ENCODE measurements at places on chromosomes 7 and 10.

DNA sequence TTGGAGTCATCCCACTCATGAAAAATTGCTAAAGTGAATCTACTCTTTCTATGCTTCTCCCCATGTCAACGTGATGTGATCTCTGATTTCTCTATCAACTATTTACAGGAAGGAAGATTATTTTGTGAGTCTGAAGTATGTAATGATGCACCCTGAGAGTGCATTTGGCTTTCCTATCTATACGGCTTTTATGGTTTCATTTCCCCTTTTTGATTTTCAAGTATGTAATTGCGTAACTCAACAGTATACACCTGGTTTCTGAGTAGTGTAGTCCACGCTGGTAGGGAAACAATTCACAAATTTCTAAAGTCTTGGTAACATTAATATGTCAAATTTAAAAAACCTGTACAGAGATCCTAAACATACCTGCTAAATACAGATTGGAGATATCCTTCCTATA is 194.7 kb upstream of the SEMA3A start:
- DNase-seq: no peak

DNA sequence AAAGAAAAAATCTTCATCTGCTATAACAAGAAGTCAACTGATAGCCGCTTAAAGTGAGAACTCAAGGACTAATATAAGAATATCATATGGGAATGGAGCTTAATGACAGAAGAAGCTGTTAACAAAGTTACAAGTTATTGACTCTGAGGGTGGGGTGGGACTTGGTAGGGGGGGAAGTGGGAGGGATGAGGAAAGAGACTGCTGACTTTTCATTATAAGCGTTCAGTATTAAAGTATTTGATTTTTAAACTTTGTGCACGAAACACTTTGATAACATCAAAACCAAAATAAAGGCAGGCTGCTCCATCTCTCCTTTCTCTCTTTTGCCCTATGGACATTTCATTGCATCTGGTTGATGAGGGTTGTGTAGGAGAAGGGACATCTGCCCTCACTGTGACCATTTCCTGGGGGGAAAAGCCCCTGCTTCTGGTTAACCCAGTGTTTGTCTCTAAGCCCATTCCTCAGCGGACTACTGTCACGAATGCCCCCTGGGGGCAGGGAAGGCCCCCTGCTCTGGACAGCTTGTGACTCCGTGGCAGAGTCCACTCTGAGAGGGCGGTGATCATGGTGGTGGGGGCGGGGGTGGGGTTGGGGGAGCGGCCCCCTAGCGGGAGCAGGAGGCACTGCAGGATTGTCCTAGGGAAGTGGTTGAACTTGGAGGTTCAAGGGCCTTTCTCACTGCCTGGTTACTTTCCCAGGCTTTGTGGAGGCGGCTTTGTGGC is 17.4 kb downstream of the SLC13A4 start:
- peak; percentile 37 for DNase-seq

- no peak for DNase-seq
These were observed 96.6 kb downstream of the NEURL1 start for GRCh38 chr10:103590060-103590459.

GRCh38 chr7:79988653-79989052 is 146.0 kb upstream of the GNAI1 start:
- no peak for DNase-seq

GRCh38 chr10:76040830-76041220 is 609.4 kb downstream of the LRMDA start:
- no peak for DNase-seq

- DNase-seq: no peak
These were observed 58.2 kb upstream of the BET1 start for GRCh38 chr7:94062372-94062771.

DNA sequence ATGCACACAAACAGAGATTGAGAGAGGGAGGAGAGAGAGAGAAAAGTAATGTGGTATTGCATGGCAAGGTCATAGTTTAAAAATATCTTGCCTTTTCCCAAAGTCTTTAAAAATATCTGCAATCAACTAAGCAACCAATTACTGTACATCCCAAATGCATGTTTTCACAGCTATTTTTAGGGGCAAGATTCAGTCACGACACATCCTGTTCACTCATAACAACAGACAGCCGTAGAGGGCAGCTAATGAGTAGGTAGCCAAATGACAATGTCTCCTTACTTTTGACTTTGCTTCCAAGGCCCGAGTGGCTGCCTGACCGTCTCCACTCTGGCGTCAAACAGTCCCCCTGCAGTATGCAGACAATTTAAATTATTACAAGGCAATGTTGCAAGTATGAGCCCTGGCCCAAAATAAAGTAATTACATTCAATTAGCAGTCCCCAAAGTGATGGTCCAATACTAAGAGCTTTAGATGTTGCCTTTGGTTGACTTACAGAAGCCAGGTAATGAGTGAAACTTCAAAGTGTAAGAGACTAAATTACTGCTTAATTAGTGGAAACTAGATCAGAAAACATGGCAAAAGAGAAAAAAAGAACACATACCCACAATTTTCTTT is 162.9 kb downstream of the MBL2 start:
- no peak for DNase-seq

DNA sequence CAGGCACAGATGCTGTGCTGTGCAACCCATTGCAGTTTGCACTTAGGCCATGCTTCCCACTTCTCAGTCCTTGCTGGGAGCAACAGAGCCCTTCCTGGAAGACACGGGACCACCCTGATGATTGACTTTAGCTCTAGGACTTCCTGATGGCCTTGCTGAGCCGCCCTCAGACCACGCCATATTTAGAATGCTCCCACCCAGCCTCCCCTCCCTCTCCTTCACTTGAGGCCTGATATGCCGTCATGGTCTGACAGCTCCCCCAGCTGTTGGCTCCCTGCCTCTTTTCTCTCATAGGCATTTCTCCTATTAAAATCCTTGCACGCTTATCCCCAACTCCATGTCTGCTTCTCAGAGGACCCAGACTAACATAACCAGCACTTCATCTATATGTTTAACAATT is 29.4 kb upstream of the GATAD1 start:
- DNase-seq: no peak

GRCh38 chr10:124221356-124222317 is 128.2 kb upstream of the CHST15 start:
- DNase-seq: no peak

- no peak for DNase-seq
These were observed 148.8 kb downstream of the NOC3L start for GRCh38 chr10:94213980-94214379.

- DNase-seq: no peak
These were observed 4.6 kb downstream of the PWWP2B start for GRCh38 chr10:132401401-132402118.

GRCh38 chr7:133331861-133332260 is 79.0 kb downstream of the EXOC4 start:
- DNase-seq: no peak

DNA sequence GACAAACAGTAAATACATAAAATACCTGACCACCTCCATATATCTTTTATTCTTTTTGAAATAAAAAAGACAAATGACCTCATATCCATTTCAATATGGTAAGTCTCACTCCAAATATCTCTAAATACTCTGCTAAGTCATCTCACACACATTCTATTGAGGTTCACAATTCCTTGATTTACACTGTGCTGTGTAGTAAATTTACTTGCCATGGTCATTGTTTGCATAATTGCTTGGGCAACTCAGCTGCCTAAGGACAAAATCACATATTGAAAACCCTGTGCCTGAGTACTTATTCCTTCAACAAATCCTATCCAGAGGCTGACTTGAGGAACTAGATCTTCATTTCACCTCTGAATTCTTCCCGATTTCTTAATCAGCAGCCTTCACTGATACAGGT is 176.4 kb downstream of the THSD7A start:
- no peak for DNase-seq

GRCh38 chr10:131571346-131571745 is 259.8 kb upstream of the TCERG1L start:
- DNase-seq: no peak

DNA sequence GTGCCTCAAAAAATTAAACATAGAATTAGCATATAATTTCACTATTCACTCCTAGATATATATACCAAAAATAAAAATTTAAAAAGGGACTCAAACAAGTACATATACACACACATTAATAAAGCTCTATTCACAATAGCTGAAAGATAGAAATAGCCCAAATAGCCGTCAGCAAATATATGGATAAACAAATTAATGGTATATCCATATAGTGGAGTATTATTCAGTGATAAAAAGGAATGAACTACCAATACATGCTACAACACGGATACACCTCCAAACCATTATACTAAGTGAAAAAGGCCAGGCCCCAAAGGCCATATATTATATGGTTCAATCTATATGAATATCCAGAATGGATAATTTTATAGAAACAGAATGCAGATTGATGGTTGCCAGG is 414.6 kb upstream of the LRGUK start:
- no peak for DNase-seq

DNA sequence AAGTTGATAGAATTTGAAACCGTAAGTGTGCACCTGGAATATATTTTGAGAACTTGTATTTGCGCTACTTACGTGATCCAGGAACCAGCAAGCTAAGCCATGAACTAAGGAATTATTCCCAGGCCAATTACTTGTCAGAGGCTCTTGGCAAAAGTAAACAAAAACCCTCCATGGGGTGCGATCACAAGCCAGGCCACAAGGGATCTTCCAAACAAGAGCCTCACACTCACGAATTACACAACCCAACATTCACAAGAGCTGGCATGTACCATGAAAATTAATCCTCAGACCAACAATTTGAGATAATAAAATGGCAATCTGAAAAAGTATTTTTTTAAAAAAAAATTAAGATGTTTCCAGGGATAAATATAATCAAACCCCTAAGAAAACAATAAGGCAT is 467.0 kb upstream of the AKR1E2 start:
- no peak for DNase-seq

DNA sequence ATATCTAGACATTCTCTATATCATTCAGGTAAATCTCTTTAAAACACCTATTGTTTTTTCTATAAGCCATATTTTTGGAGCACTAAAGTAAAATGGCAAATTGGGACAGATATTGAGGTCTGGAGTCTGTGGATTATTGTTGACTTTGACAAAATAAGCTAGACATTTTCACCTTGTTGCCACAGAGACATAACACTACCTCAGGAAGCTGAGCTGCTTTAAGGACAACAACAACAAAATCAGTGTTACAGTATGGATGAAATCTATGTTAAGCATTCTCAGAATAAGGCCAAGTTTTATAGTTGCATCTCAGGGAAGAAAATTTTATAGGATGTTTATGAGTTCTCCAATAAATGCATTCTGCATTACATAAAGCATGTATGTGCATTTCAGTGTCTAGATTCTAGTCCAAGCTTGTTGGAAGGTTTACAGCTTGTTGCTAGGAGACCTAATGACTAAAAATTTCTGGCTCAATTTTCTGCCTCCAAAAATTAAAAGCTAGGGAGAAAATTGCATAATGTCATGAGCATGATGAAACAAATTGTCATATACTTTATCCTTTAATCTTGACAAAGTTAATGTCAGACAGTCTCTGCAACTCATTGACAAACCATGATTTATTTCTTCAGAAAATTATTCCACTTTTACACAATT is 18.3 kb downstream of the LIPM start:
- no peak for DNase-seq

- DNase-seq: no peak
These were observed 31.0 kb downstream of the TES start for GRCh38 chr7:116241291-116241690.

- DNase-seq: no peak
These were observed 78.7 kb downstream of the ATXN7L1 start for GRCh38 chr7:105797652-105798051.

DNA sequence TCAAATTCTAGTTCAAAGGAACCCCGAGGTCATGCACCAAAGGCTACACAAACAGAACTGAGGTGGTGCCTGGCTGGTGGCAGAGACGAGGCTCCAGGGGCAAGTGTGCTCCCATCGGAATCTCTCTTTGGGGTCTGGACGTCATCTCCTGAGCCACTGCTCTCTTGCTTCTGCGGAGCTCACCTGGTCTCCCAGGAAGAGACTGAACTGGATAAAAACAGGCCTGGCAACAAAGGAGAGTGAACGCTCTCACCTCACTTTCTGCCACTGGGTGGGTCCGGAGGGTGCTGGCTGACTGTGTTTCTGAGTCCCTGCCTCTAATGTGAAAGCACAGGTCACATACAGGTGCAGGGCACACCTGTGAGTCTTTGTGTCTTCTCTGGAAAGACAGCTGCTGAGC is 22.4 kb downstream of the VIPR2 start:
- peak; percentile 14 for DNase-seq

All from activated T-cell treated with anti-CD3 and anti-CD28 coated beads, Interleukin-2, amount 50 U/mL, for 24 hours (primary cell).